ENCODE measurements at places on chromosomes 3 and 15.

- DNase-seq: no peak
These were observed 8.9 kb downstream of the TAGLN3 start for GRCh38 chr3:112007633-112008032.

- no peak for DNase-seq
These were observed 44.1 kb upstream of the WWTR1 start for GRCh38 chr3:149701977-149702350.

GRCh38 chr3:111594205-111594604, 941 bp downstream of the ZBED2 start:
- no peak for DNase-seq

- DNase-seq: no peak
These were observed 1379.1 kb downstream of the ZPLD1 start for GRCh38 chr3:103813955-103814354.

GRCh38 chr15:39884351-39884750, 35.7 kb downstream of the GPR176 start:
- DNase-seq: no peak

DNA sequence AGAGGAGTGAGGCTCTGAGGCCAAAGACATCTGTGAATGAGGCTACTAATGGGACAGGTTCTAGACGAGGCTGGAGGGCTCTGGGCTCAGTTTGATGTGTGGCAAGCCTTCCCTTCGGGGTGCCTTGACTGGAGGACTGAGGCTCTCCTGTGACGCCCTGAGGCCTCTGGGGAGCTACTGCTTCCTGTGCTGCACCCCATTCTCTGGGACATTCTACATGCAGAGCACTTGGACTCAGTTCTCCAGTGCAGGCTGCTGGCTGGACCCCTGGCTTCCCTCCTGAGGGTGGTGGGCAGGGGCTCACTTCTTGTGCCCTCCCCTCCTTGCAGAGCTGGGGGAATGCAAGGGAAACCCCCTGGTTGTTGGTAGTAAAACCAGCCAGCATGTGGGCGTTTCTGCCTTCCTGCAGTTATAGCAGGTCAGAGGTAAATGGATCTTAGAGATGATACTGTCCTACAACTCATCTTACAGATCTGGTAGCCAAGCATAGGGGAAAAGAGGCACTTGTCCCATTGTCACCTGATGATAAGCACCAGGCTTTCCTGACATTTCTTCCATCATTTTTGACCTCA, 133.3 kb downstream of the CHDH start:
- DNase-seq: no peak

DNA sequence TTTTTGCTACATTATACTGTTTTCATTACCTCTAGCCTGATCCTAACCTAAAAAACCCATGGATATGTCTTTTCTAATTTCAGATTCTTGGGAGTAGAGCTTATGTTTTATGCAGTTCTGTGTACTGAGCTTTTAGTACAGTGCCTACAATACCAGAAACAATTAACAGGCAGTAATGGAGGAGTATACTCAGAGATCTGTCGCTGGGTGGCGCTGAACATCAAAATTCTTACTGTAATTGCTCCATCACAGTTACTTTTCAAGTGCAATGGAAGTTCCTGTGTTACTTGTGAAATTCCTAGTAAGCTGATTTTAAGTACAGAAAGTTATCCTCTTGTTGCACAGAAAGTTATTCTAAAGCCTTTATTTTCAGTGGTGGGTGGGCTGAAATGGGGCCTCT, 66.9 kb downstream of the RNF13 start:
- DNase-seq: peak; percentile 51

GRCh38 chr15:85583442-85583841, 203.0 kb downstream of the AKAP13 start:
- no peak for DNase-seq

DNA sequence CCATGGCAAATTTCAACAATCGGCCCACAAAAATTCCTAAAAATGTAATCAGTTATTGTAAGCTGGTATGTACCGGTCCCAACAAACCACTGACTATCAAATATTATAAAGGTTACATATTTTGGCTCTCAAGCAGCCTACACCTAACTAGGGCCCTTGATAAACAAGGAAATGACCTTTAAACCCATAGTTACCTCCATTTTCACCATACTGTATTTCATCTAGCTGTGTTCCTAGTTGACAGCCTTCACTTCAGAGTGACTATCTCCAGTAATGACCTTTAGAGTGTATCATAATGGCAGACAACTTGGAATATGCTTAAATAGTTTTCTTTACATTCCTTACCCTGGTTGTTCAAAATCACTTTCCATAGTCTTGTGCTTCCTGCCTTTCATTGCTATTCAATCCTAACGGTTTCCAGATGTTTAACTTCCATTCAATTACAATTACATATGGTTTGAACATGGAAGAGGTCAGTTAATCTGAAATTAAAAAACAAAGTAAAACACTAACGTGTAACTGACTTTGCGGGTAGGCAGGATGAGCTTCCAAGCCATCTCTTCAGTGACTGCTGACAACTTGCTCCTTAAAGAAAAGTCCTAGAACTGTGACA, 111.9 kb upstream of the TSC22D2 start:
- no peak for DNase-seq

DNA sequence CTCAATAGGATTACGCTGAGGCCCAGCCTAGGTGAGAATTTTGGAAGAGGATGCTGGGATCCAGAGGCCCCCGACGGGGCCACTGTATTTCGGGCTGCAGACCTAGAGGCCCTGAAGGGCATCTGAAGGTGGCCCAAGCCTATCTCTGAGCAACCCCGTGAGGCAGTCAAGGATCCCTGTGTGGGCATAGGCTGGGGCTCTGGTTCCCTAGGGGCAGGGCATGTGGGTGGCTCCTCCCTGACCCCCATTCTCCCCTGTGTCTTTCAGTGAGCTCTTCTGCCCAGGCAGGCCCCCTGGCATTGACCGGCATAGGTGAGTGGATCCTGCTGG, 216.0 kb downstream of the SNRPN start:
- DNase-seq: no peak

DNA sequence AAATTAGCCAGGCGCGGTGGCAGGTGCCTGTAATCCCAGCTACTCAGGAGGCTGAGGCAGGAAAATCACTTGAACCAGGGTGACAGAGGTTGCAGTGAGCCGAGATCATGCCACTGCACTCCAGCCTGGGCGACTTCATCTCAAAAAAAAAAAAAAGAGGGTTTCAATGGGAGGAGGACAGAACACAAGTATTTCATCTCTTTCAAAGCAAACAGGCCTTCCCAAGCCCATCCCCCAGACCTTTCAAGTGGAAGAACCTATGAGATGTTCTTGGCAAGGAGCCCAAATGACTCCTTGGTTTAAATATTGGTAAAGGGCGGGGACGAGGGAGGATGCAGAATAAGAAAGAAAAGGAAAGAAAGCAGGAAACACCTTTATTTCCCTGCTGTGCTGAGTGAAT, 62.2 kb upstream of the MCF2L2 start:
- DNase-seq: peak; percentile 64

GRCh38 chr3:162719684-162720341, 1223.2 kb downstream of the OTOL1 start:
- no peak for DNase-seq

DNA sequence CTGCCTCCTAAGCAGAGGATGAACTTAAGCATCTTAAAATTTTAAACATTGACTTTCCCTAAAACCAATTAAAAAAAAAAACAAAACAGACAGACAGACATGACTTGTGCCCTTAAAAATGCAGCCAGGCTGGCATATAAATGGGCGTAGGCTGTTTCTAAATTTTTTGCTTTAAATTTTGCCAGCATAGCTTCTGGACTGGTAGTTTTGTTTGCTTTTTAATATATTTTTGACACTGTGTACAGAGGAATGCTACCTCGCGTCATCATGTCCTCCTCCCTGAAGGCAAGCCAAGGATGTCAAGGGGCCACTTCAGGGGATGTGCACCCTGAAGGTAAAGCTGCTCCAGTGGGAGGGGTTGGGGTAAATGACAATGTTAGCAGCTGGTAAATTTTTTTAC, 134.8 kb downstream of the PGPEP1L start:
- no peak for DNase-seq

GRCh38 chr15:33007303-33007855, 187.1 kb downstream of the FMN1 start:
- DNase-seq: no peak

DNA sequence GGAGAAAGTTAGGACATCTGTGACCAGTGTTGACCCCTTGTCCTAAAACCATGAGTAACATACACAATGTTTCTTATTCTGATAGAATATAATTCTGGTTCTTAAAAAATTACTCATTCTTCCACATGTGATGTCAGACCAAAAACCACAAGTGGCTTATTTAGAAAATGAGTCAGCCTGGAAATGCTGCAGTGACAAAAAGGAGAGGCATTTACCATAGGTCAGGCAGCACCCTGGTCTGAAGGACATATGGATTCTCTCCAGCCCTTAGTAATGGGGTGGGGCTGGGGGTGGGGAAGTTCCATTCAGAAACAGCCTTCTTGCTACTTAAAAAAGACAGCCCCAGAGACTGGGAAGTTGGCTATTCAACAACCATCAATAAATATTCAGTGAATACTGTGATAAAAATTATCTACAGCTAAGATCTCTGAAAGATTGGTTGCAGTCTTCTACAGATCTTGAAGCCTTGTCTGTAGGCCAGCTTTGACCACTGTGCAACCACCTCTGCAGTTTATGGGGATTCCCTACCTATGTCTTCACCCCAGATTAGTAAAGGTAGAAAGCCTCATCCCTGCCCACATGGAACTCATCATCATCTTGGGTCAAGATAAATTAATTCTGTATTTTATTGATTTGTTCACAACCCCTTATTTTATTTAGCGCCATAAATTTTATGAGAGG, 34.9 kb upstream of the TIMP4 start:
- DNase-seq: peak; percentile 68

- DNase-seq: peak; percentile 44
These were observed 25.5 kb upstream of the HHATL start for GRCh38 chr3:42728056-42728455.

DNA sequence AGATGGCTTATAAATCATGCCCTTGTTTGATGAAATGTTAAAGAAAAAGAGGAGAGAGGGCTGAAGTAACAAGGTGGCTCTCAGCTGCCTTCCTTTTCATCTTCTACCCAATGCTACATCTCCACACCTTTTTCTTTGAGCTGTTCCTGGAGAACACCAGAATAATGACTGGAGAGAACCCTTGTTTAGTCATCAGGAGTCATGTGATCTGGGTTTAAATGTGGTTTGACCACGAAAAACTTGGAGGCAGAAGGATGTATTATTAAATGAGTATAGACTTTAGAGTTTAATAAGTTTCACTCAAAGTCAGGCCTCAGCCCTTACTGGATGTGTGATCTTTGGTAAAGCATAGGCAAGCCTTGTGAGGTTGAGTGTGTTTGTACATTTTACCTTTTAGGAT, 230.3 kb upstream of the TBL1XR1 start:
- no peak for DNase-seq

DNA sequence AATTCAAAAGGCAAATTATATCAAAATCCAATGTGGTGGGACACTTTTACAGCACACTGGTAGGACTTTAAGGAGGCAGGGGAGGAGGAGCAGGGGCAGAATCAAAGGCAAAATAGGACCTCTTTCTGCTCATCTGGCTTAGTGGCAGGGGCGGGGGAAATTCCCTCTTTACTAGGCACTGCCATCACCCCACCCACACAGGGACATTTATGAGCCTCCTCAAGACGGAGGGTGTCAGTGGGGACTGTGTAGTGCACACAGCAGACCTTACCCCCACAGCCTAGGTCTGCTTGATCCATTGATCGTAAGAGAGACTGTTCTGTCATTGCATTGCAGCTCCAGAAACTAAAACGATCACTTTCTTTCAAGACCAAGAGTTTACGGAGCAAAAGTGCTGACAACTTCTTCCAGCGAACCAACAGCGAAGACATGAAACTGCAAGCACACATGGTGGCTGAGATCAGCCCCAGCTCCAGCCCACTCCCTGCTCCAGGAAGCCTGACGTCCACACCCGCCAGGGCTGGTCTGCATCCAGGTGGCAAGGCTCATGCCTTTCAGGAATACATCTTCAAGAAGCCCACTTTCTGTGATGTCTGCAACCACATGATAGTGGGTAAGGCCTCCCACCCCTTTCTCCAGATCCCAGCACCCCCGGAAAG, 62.9 kb downstream of the STAC start:
- DNase-seq: no peak

GRCh38 chr3:50415061-50415460, 55.7 kb upstream of the TMEM115 start:
- DNase-seq: no peak

- no peak for DNase-seq
These were observed 7.5 kb downstream of the ZDHHC3 start for GRCh38 chr3:44968447-44968858.

DNA sequence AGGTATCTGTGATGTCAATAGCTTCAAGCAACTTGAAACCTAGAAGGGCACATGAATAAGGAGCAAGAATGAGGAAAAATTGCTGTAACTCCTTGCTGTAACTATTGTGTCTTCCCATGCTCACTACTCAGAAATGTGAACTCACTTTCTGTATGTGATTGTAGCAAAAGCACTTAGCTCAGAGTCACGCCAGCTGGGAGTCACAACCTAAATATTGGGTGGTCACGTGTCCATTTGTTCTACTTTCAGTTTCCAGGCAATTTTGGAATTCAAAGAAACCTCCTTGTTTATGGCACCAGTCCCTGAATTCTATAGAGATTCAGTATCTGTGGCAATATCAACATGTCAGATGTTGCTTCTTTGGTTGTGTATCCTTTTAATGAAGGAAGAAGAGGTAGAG, 241.6 kb upstream of the AZI2 start:
- DNase-seq: no peak

- no peak for DNase-seq
These were observed 322.5 kb downstream of the MAGI1 start for GRCh38 chr3:65716071-65716751.

DNA sequence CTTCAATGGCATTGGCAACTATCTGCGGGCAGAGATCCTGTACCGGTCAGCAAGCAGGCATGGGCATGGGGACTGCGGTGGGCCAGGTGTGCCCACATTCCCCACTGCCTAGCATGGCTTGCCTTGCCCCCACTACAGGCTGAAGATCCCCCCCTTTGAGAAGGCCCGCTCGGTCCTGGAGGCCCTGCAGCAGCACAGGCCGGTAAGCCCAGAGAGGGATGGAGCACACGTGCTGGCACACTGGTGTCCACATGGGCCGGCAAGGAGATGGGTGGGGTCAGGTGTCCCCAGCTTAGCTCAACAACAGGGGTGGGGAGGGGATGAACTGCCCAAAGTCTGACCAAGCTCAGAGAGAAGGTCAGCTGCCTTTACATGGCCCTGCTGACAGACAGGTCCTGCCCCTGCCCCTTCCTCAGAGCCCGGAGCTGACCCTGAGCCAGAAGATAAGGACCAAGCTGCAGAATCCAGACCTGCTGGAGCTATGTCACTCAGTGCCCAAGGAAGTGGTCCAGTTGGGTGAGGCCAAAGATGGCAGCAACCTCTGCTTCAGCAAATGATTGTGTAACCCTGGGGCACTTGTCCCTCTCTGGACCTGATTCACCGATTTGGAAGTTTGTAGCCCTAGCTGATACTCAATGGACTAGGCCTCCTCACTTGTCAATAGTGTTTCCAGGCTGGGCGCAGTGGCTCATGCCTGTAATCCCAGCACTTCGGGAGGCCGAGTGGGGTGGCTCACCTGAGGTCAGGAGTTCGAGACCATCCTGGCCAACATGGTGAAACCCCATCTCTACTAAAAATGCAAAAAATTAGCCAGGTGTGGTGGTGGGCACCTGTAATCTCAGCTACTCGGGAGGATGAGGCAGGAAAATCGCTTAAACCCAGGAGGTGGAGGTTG, 5.6 kb downstream of the NEIL1 start:
- DNase-seq: no peak

GRCh38 chr3:46354984-46355383, 1.1 kb downstream of the CCR2 start:
- DNase-seq: no peak
